ENCODE measurements at places on chromosomes 16 and 17. TPM values are rescaled to one million over a fixed set of nuclear protein-coding genes. Genes with fewer than 3 reads are reported as not detected.

The CMIP gene
- total RNA-seq: 24.9 TPM

The KRTAP1-5 gene
- 1.6 TPM for total RNA-seq

The RBFOX1 gene
- not detected for total RNA-seq

The SEPTIN1 gene
- total RNA-seq: 0.13 TPM

The ANKRD40CL gene
- not detected for total RNA-seq

The LYRM9 gene
- 3.1 TPM for total RNA-seq

The PRAC2 gene
- not detected for total RNA-seq

All from smooth muscle cell of the pulmonary artery (primary cell).